Kidney (tissue), 22 donors: ENCODE measurements at places on chromosomes 3 and 15. TPM values are rescaled to one million over a fixed set of nuclear protein-coding genes. Genes with fewer than 3 reads are reported as not detected.

DNA sequence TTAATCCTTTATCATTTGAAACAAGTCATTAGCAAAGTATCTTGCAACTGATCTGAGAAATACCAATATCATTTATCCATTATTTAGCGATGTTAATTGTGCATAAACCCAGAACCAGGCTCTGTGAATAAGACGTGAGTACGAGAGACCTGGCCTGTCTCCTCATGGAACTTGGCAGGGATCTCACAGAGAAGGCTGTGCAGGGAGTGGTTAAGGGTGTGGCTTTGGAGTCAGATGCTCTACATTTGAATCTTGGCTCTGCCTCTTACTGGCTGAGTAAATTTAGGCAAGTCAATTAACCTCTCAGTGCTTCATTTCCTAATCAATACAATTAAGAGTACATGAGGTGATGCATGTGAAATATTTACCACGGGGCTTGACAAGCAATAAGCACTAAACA lies 39.9 kb upstream of the TBL1XR1 start:
- no peaks in the 10 kb centered on the region for H3K27me3 ChIP-seq
- H3K36me3 ChIP-seq, result no peaks in the 10 kb centered on the region
- H3K4me1 ChIP-seq, result no peaks in the 10 kb centered on the region
- no peak overlapping the region for H3K4me3 ChIP-seq
- H3K27ac ChIP-seq, result no peak overlapping the region

- no peak overlapping the region for H3K27ac ChIP-seq
- no peaks in the 10 kb centered on the region for H3K4me1 ChIP-seq
- no peak for DNase-seq
- no peak overlapping the region for H3K4me3 ChIP-seq
- H3K27me3 ChIP-seq, result no peaks in the 10 kb centered on the region
Observed at GRCh38 chr15:28112962-28113361, 13.8 kb upstream of the OCA2 start.

DNA sequence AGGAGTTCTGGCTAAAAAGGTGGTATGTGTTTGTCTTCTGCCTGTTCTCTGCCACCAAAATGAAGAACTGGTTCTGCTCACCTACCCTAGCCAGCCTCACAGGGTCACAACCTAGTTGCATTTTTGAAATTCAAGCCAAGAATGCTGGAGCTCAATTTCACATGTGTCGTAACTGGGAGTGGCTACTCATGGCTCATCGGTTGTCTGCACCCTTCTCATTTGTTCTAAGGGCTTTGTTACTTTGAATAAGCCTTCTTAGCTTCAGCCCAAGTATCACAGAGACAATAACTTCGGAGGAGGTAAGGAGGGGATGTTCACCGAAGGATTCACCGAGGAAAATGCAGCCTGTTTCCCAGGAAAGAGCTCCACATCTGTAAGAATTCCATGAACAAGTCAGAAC lies 134.3 kb upstream of the RARB start:
- H3K36me3 ChIP-seq, result no peaks in the 10 kb centered on the region
- no peaks in the 10 kb centered on the region for H3K27me3 ChIP-seq
- peaks cover 4% of the 10 kb centered on the region for H3K4me1 ChIP-seq
- H3K4me3 ChIP-seq, result no peak overlapping the region
- no peak for DNase-seq

- no peak overlapping the region for H3K4me3 ChIP-seq
- peaks cover 5% of the 10 kb centered on the region for H3K4me1 ChIP-seq
- H3K27me3 ChIP-seq, result no peaks in the 10 kb centered on the region
- DNase-seq, result no peak
- H3K36me3 ChIP-seq, result peaks cover 3% of the 10 kb centered on the region
Observed at GRCh38 chr15:51874751-51875644, 45.5 kb downstream of the TMOD3 start.

DNA sequence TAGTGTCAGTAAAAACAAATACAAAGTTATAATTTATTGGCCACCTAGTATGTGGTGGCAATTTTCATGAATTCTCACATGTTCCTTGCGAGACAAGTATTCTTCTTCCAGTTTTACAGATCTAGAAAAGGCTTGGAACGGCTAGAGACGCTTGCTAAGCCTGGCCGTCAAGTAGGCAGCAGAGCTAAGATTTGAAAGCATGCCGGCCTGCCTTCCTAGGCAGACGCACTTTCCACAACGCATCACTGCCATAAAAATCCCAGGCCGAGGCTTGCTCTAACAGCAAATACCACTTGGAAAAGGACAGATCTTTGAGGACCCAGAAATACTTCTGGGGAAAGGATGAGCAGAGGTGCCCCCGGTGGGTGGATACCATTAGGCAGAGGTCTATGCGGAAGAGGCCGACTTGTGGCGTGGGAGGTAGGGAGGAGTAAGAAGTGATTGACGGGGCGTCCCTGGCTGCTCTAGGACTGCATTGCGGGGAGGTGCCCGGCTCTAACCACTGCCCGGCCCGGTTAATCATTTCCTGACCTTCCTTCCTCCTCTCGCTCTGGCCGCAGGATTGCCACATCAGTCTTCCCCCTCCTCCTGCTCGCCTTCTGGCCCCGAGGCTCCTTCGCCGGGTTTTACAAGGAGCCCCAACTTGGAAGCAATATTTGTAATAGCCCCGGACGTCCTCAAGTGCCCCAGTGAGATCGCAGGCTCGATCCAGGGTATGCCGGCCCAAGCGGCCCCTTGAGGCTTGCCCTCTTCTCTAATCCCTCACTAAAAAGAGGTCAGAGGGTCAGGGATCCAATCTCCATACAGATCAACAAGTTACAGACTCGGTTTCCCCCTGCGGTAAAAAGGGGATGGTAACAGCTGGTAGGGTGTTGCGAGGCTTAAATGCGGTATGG lies 1.3 kb upstream of the USP3 start:
- DNase-seq, result peak; percentile 86
- no peaks in the 10 kb centered on the region for H3K27me3 ChIP-seq
- peaks cover 6% of the 10 kb centered on the region for H3K4me1 ChIP-seq
- peak overlapping the region; percentile 84 for H3K4me3 ChIP-seq

- no peaks in the 10 kb centered on the region for H3K36me3 ChIP-seq
- no peak overlapping the region for H3K4me3 ChIP-seq
- no peak for DNase-seq
Observed at GRCh38 chr15:89426500-89426899, 69.9 kb downstream of the RHCG start.

GRCh38 chr3:184683234-184683633 lies 28.6 kb downstream of the MAGEF1 start:
- H3K4me3 ChIP-seq, result no peak overlapping the region
- no peak overlapping the region for H3K27ac ChIP-seq
- H3K4me1 ChIP-seq, result peaks cover 12% of the 10 kb centered on the region

DNA sequence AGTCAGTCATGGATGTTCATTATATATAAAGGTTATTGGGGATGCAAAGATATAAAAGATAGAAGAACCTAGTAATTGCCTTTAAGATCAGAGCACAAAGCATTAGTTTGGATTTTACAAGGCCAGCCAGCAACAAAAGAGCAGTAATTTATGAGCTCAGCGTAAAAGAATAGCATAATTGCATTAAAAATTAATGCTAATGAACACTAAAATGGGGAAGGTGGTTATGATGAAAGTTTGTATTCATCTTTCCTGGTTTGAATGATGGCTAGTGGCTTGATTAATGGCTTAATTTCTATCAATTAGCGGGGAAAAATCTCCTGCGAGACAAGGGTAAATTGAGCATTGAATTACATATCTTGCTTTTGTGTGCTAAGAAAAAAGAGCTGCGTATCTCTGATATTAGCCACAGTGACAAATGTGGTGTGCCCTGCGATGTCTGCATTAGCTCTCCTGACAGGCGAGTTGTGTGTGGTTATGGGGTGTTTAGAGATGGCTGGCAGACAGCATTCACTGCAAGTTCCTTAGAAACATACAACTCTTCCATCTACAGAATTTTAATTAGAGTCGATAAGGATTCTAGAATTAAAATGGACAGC lies 42.8 kb upstream of the MLF1 start:
- no peaks in the 10 kb centered on the region for H3K4me1 ChIP-seq
- no peaks in the 10 kb centered on the region for H3K36me3 ChIP-seq
- no peak for DNase-seq
- no peak overlapping the region for H3K27ac ChIP-seq
- no peaks in the 10 kb centered on the region for H3K27me3 ChIP-seq
- no peak overlapping the region for H3K4me3 ChIP-seq

GRCh38 chr3:48344867-48345507 lies 11.5 kb upstream of the SPINK8 start:
- H3K27me3 ChIP-seq, result no peaks in the 10 kb centered on the region
- H3K27ac ChIP-seq, result no peak overlapping the region
- no peaks in the 10 kb centered on the region for H3K4me1 ChIP-seq
- no peak for DNase-seq
- H3K36me3 ChIP-seq, result no peaks in the 10 kb centered on the region

GRCh38 chr3:132550579-132551305 lies 46.3 kb upstream of the ACKR4 start:
- no peaks in the 10 kb centered on the region for H3K36me3 ChIP-seq
- no peak overlapping the region for H3K27ac ChIP-seq
- H3K4me1 ChIP-seq, result peaks cover 7% of the 10 kb centered on the region
- DNase-seq, result no peak

DNA sequence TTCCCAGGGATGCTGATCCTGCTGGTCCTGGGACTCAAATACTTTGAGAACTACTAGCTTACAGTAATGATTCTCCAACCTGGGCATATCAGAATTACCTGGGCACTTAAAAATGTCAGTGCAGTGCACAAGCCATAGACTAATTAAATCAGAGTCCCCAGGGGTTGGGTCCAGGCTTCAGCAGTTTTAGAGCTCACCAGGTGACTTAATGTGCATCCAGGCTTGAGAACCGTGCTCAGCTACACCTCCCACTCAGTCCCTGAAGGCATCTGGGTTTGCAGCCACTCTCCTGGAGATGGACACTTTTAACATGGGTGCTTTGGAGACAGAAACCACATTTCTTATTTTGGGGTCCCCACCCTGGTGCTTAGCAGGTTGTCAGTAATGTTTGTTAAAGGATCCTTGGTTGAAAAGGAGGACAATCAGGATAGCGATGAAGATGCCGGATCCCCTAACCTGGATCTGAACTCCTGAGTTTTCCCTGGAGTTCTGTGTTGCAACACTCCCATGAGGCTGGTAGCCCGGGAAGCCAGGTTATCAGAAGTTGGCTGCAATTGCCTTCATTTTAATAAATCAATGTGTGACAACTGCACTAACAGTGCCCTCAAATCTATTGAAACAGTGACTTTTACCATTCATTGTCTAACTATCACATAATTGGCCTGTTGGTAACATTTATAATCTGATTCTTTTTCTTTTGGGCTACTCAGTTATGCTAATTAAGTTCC lies 48.1 kb downstream of the BFSP2 start:
- no peaks in the 10 kb centered on the region for H3K27me3 ChIP-seq
- H3K4me1 ChIP-seq, result peaks cover 7% of the 10 kb centered on the region
- no peak overlapping the region for H3K4me3 ChIP-seq
- no peak overlapping the region for H3K27ac ChIP-seq
- DNase-seq, result peak; percentile 87
- no peaks in the 10 kb centered on the region for H3K36me3 ChIP-seq

GRCh38 chr3:135633078-135633477 lies 332.4 kb upstream of the PPP2R3A start:
- H3K4me3 ChIP-seq, result no peak overlapping the region
- DNase-seq, result no peak
- H3K27ac ChIP-seq, result no peak overlapping the region
- H3K27me3 ChIP-seq, result no peaks in the 10 kb centered on the region
- no peaks in the 10 kb centered on the region for H3K36me3 ChIP-seq

- no peak overlapping the region for H3K4me3 ChIP-seq
- no peaks in the 10 kb centered on the region for H3K36me3 ChIP-seq
- H3K27ac ChIP-seq, result no peak overlapping the region
- no peaks in the 10 kb centered on the region for H3K27me3 ChIP-seq
Observed at GRCh38 chr3:189822726-189823125, 191.5 kb downstream of the TP63 start.

DNA sequence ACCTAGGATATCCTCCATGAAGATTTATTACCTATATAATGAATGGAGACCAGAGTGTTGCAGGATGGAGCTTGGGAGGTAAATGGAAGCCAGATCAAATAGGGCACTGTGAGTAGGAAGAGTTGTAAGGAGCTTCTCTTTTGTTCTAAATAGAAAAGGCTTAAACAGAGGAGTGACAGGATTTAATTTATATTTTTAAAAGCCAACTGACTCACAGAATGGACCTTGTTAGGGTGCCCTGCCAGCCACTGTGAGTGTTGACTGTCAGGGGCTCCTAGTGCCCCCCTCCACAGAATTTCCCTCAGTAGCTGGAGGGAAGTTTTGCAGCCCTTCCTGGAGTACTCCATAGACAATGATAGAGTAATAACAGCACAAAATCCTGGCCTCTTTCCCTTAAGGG lies 547.5 kb downstream of the MCTP2 start:
- no peak for DNase-seq
- no peak overlapping the region for H3K4me3 ChIP-seq
- H3K36me3 ChIP-seq, result no peaks in the 10 kb centered on the region
- H3K27ac ChIP-seq, result no peak overlapping the region
- H3K4me1 ChIP-seq, result no peaks in the 10 kb centered on the region

DNA sequence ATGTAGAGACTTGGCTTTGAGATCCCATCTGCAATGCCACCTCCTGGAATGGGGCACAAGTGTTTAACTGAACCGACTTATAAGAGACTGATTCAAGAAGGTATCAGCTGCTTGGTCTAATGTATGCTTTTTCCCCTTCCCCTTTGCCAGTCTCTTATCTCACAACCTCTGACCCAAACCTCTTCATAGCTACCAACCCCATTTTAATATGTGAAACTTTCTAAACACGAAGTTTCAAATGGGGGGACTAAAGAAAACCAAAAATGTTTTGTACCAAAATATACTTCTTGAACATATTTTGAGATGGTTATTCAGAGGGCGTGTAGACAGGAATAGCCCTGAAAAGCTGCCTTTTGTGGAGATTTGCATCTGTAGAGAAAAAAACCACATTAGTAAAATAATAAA lies 73.1 kb downstream of the OXSM start:
- no peaks in the 10 kb centered on the region for H3K4me1 ChIP-seq
- no peaks in the 10 kb centered on the region for H3K36me3 ChIP-seq
- no peak overlapping the region for H3K4me3 ChIP-seq
- H3K27ac ChIP-seq, result no peak overlapping the region
- DNase-seq, result no peak
- no peaks in the 10 kb centered on the region for H3K27me3 ChIP-seq

The NR2E3 gene
- total RNA-seq, result 0.19 TPM

The C3orf22 gene
- total RNA-seq, result not detected

The PLSCR5 gene
- not detected for total RNA-seq

The GPR15 gene
- total RNA-seq, result not detected

The GNB5 gene
- total RNA-seq, result 43.6 TPM

The SLCO3A1 gene
- total RNA-seq, result 59.4 TPM

The NMD3 gene
- 55.5 TPM for total RNA-seq
